Esophagus squamous epithelium (tissue), 5 donors: ENCODE measurements at places on chromosomes 12 and 14.

DNA sequence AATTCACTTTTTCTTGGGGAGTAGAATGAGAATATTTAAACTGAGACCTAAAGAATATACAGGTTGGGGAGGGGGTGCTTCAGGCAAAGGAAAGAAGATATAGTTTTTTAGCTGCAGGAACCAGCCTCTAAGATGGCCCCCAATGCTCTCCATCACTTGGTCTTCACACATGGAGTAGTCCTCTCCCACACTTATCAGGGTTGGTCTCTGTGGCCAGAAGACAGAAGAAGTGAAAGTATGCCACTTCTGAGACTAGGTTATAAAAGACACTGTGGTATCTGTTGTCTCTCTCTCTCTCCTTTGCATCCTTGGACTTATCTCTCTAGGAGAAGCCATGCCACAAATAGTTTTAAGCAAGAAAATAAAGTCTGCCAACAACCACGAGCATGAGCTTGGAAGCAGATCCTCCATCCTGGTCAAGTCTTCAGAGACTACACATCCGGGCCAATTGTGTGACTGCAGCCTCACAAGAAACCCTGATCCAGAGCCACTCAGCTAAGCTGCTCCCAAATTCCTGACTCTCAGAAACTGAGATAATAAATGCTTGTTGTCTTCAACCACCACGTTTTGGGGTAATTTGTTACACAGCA lies 18.0 kb downstream of the PUS7L start:
- no peak for DNase-seq

DNA sequence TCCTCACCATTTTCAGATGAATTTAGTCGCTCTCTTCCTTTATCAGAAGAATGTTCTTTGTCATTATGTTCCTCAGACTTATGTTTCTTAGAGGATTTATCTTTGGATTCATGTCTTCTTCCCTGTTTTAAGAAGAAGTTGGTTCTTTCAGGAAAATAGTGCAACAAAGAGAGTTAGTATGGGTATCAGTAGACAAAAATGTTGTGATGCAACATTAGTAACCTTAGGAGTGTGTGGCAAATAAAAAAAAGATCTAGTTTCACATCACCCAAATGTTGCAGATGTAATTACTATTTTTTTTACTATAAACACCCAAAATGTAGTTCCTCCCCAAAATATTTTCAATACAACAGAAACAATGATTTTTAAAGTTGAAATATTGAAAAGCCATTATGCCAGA lies 7.8 kb downstream of the RSRC2 start:
- DNase-seq = no peak

- no peak for DNase-seq
These were observed 170.7 kb downstream of the ADCK1 start for GRCh38 chr14:77970646-77971045.

DNA sequence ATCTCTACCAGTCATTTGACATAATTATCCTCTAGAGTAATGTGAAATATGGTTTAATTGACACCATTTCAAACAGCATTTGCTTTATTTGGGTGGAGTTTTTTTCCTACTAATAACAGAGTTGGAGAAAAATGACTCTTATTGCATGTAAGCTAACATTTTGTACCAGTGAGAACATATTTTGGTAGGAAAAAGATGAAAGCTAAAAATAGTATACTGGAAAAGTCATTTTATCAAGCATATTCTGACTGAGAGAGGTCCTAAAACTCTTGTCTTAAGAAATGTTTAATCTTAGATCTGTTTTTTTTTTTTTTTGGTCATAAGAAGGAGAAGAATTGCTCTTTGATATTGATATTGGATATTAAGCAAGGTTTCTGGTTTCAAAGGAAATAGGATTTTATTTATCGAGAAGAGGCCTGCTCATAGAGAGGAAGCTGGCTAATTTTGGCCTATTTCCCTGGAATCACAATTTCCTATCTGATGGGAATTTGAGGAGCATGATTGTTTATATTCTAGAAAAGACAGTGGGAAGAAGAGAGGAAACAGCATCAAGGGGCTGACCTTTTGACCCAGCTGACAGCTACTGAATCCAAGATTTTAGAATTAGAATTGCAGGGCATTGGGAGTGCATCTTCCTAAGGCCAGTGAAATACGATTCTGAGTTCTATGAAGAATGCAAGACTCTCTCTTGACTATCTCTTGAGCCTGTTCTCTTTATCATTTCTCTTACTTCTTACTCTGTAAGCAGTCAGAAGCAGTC lies 19.4 kb downstream of the OTOGL start:
- no peak for DNase-seq

GRCh38 chr12:104551-105081 lies 38.0 kb downstream of the IQSEC3 start:
- no peak for DNase-seq

DNA sequence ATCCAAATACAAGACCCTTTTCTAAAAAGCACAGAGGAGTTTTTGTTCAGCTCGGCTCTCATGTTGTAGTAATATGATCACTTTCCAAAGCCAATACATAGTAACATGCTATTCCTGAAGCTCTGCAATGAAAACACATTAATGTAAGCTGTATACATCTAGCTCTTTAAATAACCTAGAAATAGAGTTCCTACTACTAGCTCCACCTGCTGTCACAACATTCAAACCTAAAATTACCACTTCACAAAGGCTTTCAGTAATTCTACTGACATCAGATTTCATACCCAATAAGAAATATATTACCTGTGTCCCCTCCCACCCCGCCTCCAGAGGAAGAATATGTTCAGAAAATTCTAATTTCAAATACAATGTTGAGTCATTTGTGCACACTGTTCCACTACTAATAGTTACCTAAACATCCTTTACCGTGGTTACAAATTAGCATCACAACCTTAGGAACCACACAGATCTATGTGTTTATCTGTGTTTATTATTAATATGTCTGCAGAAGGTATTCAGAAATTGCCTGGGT lies 17.8 kb downstream of the EFCAB11 start:
- DNase-seq = no peak
